Activated T-helper 2 cell treated with anti-CD3 and anti-CD28 coated beads, Interferon-gamma antibody, Interleukin-2, Interleukin-4, amounts not matched to agents 10 μg/mL and 5 μg/mL and 100 μg/mL, durations not matched to agents 14 hours and 24 hours and 36 hours (primary cell): ENCODE measurements at places on chromosomes 2 and 18. TPM values are rescaled to one million over a fixed set of nuclear protein-coding genes. Genes with fewer than 3 reads are reported as not detected.

DNA sequence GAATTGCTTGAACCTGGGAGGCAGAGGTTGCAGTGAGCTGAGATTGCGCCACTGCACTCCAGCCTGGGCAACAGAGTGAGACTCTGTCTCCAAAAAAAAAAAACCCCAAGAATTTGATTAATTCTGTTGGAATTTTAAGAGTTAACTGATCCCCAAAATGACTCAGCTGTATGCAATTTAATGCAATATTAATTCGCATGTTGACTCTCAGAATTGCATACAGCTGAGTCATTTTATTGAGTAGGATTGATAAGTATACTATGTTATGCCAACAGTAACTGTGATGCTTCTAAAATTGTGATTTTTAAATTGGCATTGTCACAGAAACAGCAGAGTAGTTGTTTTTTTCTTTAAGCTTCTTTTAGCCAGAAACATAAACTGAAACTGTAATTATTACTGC lies 19.6 kb downstream of the MSH2 start:
- no peak overlapping the region for H3K27ac ChIP-seq
- DNase-seq = no peak
- H3K4me3 ChIP-seq = no peak overlapping the region
- no peaks in the 10 kb centered on the region for H3K27me3 ChIP-seq

GRCh38 chr2:221100467-221101089 lies 471.5 kb downstream of the EPHA4 start:
- H3K27me3 ChIP-seq = no peaks in the 10 kb centered on the region
- no peak overlapping the region for H3K4me3 ChIP-seq
- DNase-seq = no peak
- H3K36me3 ChIP-seq = no peaks in the 10 kb centered on the region
- H3K4me1 ChIP-seq = peaks cover 6% of the 10 kb centered on the region

GRCh38 chr2:40740419-40740818 lies 288.5 kb upstream of the SLC8A1 start:
- H3K27ac ChIP-seq = no peak overlapping the region
- no peaks in the 10 kb centered on the region for H3K36me3 ChIP-seq
- H3K4me3 ChIP-seq = no peak overlapping the region
- no peaks in the 10 kb centered on the region for H3K27me3 ChIP-seq
- H3K4me1 ChIP-seq = no peaks in the 10 kb centered on the region

GRCh38 chr2:168519534-168520308 lies 63.6 kb downstream of the CERS6 start:
- no peaks in the 10 kb centered on the region for H3K36me3 ChIP-seq
- H3K4me1 ChIP-seq = peaks cover 29% of the 10 kb centered on the region
- no peak for DNase-seq
- H3K4me3 ChIP-seq = no peak overlapping the region
- H3K27ac ChIP-seq = no peak overlapping the region

DNA sequence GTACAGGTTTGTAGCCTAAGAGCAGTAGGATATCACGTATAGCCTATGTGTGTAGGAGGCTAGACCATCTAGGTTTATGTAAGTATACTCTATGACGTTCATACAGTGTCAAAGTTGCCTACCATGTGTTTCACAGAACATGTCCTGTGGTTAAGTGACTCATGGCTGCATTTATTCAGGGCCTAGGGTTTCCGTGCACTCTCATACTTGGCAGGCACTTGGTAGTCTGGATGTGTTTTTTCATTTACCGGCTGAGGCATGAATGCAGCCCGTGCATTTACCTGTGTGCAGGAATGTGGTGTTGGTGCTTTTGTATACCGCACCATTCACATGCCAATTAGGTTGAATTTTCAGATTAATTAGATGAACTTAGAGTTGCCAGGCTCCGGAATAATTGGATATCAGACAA lies 43.4 kb downstream of the MYL12B start:
- peaks cover 22% of the 10 kb centered on the region for H3K27me3 ChIP-seq
- peak overlapping the region; percentile 20 for H3K4me3 ChIP-seq
- H3K4me1 ChIP-seq = peaks cover 22% of the 10 kb centered on the region
- peak; percentile 39 for DNase-seq
- H3K27ac ChIP-seq = peak overlapping the region; percentile 99

DNA sequence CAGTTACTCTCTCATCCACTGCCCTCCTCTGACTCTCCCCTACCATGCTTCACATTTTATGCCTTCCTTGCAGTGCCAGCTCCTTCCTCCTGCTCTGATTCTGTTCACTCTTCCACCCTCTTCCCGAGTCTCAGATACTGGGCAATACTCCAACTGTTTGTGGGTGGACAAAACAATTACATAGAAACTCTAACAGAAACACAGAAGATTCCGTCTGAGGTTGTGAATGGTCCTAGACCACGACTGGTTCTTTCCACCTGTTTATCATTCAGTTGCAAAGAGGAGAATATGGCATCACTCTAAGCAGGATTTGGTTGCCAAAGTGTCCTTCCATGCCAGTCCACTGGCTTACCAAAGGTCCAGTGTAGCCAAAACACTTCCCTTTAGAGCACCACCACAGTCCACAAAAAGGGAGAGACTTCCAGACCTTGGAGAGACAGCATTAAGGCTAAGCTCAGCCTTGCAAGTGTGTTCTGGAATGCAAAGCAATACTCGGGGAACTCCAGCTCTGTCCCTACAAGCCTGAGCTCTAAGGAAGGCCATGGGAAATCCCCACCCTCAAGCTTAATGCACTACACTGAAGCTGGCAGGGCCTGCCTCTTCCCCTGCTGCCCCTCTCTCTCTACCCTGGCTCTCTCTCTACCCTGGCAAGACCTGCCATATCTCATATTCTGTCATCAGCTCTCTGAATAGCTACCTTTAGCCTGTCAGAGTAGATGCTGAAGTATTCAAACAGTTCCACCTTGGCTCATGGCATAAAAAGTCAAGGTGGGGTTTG lies 33.6 kb upstream of the RND3 start:
- no peak overlapping the region for H3K4me3 ChIP-seq
- no peaks in the 10 kb centered on the region for H3K36me3 ChIP-seq
- no peaks in the 10 kb centered on the region for H3K4me1 ChIP-seq
- no peak overlapping the region for H3K27ac ChIP-seq
- DNase-seq = no peak

DNA sequence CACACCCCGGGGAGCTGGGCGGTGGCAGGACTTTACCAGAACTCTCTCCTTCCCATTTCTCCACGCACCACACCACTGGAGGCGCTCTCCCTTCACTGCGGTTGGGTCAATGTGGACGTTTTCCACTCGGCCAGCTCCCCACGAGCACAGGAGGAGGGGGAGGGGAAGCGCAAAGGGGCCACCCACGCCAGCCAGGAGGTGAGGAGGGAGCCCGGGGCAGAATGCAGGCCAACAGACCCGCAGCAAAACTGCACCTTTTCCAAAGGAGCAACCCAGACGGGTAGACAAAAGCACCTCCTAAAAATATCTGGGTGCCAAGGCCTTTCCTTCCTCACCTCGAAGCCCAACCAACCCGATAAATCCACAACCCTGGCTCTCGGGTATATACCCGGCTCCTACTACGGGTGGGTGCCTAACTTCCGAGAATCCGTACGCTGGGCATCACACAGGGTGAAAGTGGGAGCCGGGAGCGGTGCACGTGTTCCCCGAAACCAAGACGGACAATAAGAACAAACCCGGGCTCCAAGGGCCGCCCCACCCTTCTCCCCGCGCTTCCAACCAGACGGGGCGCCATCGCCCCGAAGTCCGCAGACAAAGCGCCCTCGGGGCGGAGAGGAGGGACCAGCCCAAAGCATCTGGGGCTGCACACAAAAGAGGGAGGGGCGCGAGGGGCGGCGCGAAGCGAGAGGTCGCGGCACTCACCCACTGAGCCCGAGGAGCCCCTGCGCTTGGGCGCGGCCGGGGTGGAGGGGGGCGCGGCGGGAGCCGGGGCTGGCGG lies 1.0 kb downstream of the RTN4 start:
- H3K36me3 ChIP-seq = peaks cover 29% of the 10 kb centered on the region
- peaks cover 56% of the 10 kb centered on the region for H3K4me1 ChIP-seq
- H3K4me3 ChIP-seq = peak overlapping the region; percentile 94
- peak; percentile 61 for DNase-seq
- H3K27me3 ChIP-seq = no peaks in the 10 kb centered on the region

DNA sequence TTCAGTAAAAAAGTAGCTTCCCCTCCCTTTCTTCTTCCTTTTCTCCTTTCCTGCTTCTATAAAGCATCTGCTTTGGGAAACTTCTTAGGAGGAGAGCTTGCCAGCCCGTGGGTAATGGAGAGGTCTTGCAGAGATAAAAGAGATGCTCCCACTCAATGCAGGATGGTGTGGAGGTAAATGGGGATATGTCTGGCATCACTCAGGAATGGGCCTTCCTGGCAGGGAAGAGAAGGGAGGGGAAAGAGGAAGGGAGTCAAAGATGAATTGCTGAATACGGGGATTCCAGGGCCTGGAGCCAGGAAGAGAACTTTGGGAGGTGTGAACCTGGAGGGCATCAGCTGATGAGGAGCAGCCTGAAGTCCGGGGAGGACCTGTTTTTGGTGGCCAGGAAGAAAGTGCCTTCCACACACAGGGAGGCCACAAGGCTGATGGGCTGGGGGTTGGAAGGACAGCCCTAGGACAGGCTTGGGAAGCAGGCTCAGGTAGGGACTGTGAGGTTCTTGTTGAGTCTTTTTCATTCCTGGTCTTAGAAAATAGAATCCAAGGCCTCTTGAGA lies 25.2 kb downstream of the IL1B start:
- H3K27ac ChIP-seq = peak overlapping the region; percentile 58
- peaks cover 26% of the 10 kb centered on the region for H3K4me1 ChIP-seq
- H3K36me3 ChIP-seq = peaks cover 6% of the 10 kb centered on the region
- no peak overlapping the region for H3K4me3 ChIP-seq
- no peaks in the 10 kb centered on the region for H3K27me3 ChIP-seq
- no peak for DNase-seq

DNA sequence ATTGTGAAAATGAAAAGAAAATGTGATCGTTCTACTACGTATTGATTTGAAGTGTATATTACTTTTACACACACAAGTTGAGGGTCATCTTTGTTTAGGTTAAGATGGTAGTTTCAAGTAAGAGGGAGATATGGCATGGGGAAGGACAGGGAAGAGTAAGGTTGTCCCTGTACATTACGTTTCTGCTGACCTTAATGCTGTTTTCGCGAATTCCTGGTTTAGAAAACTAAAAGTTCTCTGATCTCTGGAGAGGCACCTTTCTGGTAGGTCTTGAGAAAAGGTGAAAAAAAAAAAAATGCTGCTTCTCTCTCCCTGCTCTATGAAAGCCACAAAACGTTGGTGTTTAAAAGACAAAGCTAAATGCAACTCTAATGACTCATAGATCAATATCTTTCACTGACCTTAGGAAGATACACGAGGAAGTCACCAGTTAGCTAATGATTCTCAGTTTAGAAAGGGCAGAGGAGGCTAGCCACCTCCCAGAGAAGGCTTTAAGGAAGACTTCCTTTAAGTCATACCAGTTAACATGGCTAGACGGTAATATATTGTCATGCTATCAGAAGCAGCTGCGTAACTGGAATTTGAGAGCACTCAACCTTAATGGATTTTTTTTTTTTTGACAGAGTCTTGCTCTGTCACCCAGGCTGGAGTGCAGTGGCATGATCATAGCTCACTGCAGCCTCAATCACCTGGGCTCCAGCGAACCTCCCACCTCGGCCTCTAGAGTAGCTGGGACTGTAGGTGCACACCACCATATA lies 13.2 kb downstream of the TXNDC2 start:
- peak overlapping the region; percentile 80 for H3K27ac ChIP-seq
- DNase-seq = no peak
- H3K4me3 ChIP-seq = peak overlapping the region; percentile 27
- H3K36me3 ChIP-seq = no peaks in the 10 kb centered on the region

DNA sequence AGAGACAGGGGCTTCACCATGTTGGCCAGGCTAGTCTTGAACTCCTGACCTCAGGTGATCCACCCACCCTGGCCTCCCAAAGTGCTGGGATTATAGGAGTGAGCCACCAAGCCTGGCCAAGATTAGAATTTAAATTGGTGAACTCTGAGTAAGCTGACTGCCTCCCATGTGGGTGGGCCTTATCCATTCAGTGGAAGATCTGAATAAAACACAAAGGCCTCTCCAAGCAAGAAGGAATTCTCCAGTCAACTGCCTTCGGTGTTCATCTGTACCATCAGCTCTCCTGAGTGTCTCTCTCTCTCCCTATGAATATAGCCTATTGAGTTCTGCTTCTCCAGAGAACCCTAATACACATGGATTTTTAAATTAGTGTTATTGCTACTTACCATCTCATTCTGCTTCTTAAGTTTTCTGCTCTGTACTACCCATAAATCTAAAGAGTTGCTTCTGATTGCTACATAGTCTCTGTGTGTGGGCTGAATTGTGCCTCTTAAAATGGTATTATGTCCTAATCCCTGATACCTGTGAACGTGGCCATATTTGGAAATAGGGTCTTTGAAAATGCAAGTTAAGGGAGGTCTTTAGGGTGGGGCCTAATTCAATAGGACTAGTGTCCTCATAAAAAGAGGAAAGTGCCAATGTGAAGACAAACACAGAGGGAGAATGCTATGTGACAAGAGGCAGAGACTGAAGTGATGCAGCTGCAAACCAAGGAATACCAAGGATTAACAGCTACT lies 36.3 kb downstream of the FBXO11 start:
- H3K36me3 ChIP-seq = peaks cover 46% of the 10 kb centered on the region
- H3K4me3 ChIP-seq = no peak overlapping the region
- peaks cover 43% of the 10 kb centered on the region for H3K4me1 ChIP-seq
- no peak for DNase-seq
- no peak overlapping the region for H3K27ac ChIP-seq

Gene CDH7
- not detected in 2 replicates for total RNA-seq

DNA sequence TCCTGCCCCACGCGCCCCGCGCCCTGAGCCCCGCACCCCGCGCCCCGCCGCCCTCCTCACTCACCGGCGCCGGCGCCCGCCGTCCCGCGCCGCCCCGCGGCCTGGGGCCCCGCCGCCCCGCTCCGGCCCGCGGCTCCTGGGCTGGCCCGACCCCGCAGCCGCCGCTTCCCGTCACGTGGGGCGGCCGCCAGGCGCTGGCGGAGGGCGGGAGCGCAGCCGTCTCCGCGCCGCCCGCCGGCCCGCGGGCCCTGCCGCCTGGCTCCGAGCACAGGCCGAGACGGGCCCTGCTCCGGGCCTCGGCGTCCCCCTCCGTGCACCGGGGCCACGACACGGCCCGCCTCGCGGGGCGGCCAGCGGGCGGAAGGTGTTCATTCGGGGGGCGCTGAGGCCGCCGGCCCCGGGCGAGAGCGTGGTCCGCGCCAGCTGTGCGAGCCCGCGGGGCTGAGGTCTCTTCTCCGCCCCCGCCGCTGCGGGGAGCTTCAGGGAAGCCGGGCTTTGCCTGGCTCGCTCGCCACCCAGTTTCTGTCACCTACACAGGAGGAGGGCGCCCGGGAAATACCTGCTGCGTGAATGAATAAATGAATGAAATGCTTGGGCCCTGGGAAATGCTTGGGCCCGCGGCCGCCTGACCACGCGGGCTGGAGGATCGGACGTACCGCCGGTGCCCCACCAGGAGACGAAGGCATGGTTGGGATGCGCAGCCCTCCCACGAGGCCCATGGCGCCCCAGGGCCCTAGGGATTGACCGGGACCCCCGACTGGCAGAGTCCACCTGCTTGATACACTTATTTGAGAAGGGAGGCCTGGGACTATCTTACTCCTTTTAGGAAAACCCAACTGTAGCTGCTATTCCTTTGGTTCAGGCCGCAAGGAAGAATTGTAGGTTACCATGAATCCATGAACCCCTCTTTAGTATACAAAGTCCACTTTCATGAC lies at the start of gene TGFBRAP1:
TGFBRAP1 (minus strand) TSS at position 175 of the 935 bp plus-strand sequence. CDS start 21,434 bp downstream, outside the sequence.
- H3K27ac ChIP-seq = peak within 1 kb of the TSS; percentile 92
- peak; percentile 55 for DNase-seq
- peak within 1 kb of the TSS; percentile 92 for H3K4me3 ChIP-seq

GRCh38 chr18:1658908-1659566 lies 754.4 kb downstream of the ADCYAP1 start:
- no peak for DNase-seq
- no peak overlapping the region for H3K27ac ChIP-seq
- no peaks in the 10 kb centered on the region for H3K27me3 ChIP-seq
- H3K36me3 ChIP-seq = no peaks in the 10 kb centered on the region
- no peak overlapping the region for H3K4me3 ChIP-seq
- no peaks in the 10 kb centered on the region for H3K4me1 ChIP-seq

GRCh38 chr18:74651327-74652128 lies 53.9 kb downstream of the ZNF407 start:
- H3K27me3 ChIP-seq = no peaks in the 10 kb centered on the region
- no peak for DNase-seq
- no peak overlapping the region for H3K4me3 ChIP-seq
- H3K27ac ChIP-seq = no peak overlapping the region
